Muscle of leg (tissue), 16 donors: ENCODE measurements at places on chromosomes 3 and 15. TPM values are rescaled to one million over a fixed set of nuclear protein-coding genes. Genes with fewer than 3 reads are reported as not detected.

The TMOD2 gene
- total RNA-seq: 7.8 TPM

The SPESP1 gene
- 2.7 TPM for total RNA-seq

The KLF13 gene
- total RNA-seq: 32.1 TPM

The SLC27A2 gene
- total RNA-seq: 0.18 TPM

The C3orf20 gene
- 0.09 TPM for total RNA-seq

The ANKUB1 gene
- not detected for total RNA-seq

The WDR76 gene
- 9.1 TPM for total RNA-seq
